ENCODE measurements at places on chromosomes 13 and 19.

- DNase-seq, result no peak
Measured at GRCh38 chr13:48296528-48296927, 7.0 kb upstream of the RB1 start.

- DNase-seq, result no peak
Measured at GRCh38 chr13:21123956-21124355, 52.4 kb downstream of the SKA3 start.

DNA sequence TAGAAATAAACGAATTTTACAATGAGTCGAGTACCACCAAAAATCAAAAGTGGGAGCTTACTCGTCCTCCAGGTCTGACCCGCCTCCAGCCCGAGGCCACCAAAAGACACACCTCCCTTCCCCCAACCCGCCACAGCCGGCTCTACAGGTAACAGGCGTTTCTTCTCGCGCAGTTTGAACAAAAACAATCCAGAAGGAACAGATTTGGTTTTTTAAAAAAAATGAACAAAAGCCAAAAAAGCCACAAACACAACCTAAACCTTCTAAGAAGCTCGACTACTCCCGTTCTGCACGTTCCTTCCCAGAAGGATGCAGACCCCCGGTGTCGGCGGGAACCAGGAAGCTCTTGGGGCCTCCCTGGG is 671 bp downstream of the ZDHHC20 start:
- DNase-seq, result peak; percentile 51

GRCh38 chr13:43730642-43731041 is 56.1 kb downstream of the ENOX1 start:
- DNase-seq, result no peak

DNA sequence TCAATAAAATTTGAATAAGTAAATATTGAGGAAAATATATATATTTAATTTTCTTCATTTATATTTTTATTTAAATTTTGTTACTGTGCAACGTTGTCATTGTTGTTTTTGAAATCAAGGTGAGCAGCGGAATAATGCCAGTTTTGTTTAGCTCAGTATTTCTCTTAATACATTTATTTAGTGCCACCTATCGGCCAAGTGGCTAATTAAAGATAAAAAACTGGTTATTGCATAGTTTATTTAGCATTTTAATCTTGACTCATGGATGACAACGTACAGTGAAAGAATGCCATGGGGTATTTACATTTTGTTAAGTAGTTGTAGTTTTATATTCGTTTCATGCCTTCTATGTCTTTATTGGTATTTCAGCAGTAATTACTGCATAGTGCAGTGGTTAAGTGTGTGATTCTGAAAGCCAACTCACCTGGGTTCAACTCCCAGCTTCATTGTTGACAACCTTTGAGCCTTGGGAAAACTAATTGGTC is 265.9 kb downstream of the MYO16 start:
- DNase-seq, result peak; percentile 63

DNA sequence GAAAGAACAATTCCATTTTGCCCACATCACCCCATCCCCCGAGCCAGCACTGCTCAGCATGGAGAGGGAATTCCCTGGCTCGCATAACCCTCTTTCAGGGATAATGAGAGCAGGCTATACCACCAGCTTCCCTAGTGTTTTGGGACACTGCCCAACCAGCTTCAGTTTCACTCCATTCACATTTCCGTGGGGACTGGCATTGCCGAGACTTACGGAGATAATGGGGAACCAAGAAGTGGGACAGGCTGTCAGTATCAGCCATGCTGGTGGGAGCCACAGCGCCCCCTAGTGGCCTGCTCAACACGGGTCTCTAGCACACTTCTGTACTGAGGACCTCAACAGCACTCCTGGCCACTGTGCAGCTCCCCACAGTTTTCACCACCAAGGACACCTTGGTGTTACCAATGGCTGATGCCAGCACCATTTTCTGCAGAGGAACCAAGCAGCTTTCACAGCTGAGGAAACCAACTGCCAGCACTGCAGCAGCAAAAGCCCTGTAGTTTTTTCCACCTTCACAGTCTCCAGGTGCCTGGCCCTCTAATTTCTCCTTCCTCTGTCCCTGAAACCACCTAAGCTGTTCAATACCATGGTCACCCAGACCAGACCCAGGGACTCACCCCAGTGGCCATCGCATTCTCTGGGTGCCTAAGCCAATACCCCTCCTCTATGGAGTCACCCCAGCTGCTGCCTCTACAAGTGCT is 23.7 kb downstream of the SLC6A16 start:
- peak; percentile 50 for DNase-seq

- no peak for DNase-seq
Measured at GRCh38 chr19:8517551-8518442, 3.8 kb upstream of the ZNF414 start.

- DNase-seq, result no peak
Measured at GRCh38 chr13:33283195-33283911, 2.2 kb downstream of the STARD13 start.

GRCh38 chr13:76980075-76980718 is 11.7 kb upstream of the CLN5 start:
- peak; percentile 63 for DNase-seq

DNA sequence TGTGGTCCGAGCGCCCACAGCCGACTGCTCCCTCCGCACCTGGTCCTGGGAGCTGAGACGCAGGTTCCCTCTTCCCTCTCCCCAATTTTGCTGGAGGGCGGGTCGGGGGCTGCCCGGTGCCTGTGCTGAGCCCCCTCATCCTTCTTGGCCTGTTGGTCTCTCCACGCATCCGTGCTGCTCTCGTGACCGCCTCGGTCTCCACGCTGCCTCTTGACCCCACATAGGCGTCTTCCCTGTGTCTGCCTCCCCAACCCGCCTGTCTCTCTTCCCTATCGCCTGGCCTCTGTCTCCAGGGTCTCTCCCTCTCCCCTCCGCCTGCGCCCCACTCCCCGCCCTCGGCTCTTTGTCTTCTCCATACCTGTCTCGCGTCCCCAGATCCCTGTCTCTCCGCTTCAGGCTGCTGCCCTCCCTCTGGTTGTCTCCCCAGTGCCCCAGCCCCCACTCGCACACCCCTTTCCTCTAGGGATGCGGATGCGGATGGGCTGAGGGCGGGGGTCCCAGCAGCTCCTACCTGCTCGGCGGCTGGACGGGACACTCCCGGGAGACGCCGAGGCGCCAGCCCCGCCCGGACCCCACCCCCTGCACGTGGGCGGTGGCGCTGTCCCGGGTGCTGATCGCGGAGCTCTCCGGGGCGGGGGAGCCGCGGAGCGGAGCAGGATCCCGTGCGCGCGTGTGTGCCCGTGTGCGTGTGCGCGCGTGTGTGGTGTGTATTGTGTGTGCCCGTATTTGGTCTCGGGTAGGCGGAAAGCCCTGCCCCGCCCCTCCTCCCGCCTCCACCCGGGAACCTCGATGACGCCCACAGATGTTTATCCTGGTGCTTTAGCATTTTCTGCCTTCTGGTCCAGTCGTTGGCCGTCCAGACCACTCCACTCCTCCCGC is at the start of gene SYT5:
TSS of gene SYT5 (minus strand) at position 684 of the 879 bp plus-strand sequence. CDS start 1,248 bp downstream, outside the sequence.
- DNase-seq, result peak; percentile 13

Measured in kidney tubule cell (primary cell).